ENCODE measurements at places on chromosomes 5 and 9. TPM values are rescaled to one million over a fixed set of nuclear protein-coding genes. Genes with fewer than 3 reads are reported as not detected.

DNA sequence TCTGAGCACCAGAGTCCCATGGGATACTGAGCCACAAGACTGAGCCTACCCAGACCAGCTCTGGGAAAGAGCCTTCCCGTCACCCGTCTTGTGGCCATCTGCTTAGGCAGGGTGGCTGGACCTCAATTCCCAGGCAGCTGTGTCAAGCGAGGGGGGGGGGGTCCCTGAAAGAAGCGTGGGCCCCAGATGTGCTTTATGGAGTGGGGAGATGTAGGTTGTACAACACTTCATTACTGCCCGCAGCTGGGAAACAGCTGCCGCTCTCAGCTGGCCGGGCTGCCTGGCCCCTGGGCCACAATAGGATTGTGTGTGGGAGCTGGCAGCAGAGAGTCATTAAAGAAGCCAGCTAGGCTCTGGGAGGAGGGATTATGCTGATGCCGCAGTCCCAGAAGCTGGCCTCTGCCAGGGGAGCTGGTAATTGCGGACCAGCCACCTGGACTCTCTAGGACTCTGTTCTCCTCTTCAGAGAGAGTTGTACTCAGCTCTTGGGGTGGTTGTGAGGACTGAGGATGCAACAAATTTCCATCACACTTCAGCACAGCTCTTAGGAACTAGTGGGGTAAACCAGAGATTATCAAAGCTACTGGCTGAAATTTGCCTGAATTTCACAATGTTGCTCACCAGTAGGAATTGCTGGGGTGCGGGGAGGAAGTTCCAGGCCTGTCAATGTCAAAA lies 145.4 kb downstream of the GADD45G start:
- DNase-seq, result no peak
- no peaks in the 10 kb centered on the region for H3K36me3 ChIP-seq
- H3K27ac ChIP-seq, result no peak overlapping the region
- no peak overlapping the region for H3K4me3 ChIP-seq
- H3K27me3 ChIP-seq, result no peaks in the 10 kb centered on the region
- H3K4me1 ChIP-seq, result peaks cover 5% of the 10 kb centered on the region

GRCh38 chr5:87776785-87777184 lies 364.1 kb upstream of the CCNH start:
- DNase-seq, result no peak
- no peaks in the 10 kb centered on the region for H3K4me1 ChIP-seq
- H3K27me3 ChIP-seq, result peaks cover 12% of the 10 kb centered on the region
- H3K4me3 ChIP-seq, result no peak overlapping the region
- H3K27ac ChIP-seq, result no peak overlapping the region

- no peak for DNase-seq
- H3K4me1 ChIP-seq, result no peaks in the 10 kb centered on the region
- no peaks in the 10 kb centered on the region for H3K27me3 ChIP-seq
- no peak overlapping the region for H3K4me3 ChIP-seq
Measured at GRCh38 chr9:96453625-96454024, 3.7 kb downstream of the HABP4 start.

DNA sequence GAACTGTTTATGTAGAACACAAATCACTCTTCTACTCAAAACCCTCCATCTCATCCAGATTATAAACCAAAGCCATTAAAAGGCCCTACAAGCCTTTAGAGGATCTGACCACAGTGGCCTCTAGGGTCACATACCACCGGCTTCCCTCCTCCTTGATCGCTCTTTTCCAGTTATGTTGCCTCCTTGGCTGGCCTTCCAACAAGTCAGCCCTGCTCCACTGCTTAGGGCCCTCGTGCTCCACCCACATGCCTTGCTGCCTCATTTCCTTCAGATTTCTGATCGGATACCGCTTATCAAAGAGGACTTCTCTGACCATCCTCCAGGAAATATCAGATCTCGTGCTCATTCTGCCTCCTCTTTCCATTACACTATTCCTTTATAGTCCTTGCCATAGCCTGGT lies 139.4 kb upstream of the RAI14 start:
- no peaks in the 10 kb centered on the region for H3K36me3 ChIP-seq
- H3K4me1 ChIP-seq, result no peaks in the 10 kb centered on the region
- DNase-seq, result no peak
- H3K4me3 ChIP-seq, result no peak overlapping the region

GRCh38 chr5:55459572-55459971 lies 75.2 kb downstream of the PLPP1 start:
- no peak for DNase-seq
- peaks cover 9% of the 10 kb centered on the region for H3K4me1 ChIP-seq
- no peaks in the 10 kb centered on the region for H3K27me3 ChIP-seq
- no peaks in the 10 kb centered on the region for H3K36me3 ChIP-seq

GRCh38 chr5:141711687-141712086 lies 29.7 kb upstream of the ARAP3 start:
- H3K27ac ChIP-seq, result no peak overlapping the region
- H3K36me3 ChIP-seq, result no peaks in the 10 kb centered on the region
- no peak overlapping the region for H3K4me3 ChIP-seq
- H3K27me3 ChIP-seq, result no peaks in the 10 kb centered on the region
- no peaks in the 10 kb centered on the region for H3K4me1 ChIP-seq

ZNF454 gene
- 0.41 TPM for total RNA-seq

BTNL9 gene
- 22.2 TPM for total RNA-seq

CYLC2 gene
- not detected for total RNA-seq
